ENCODE measurements at places on chromosomes 7 and 10.
A peak's percentile ranks its signal among the peaks of the same experiment; 100 is the strongest.

DNA sequence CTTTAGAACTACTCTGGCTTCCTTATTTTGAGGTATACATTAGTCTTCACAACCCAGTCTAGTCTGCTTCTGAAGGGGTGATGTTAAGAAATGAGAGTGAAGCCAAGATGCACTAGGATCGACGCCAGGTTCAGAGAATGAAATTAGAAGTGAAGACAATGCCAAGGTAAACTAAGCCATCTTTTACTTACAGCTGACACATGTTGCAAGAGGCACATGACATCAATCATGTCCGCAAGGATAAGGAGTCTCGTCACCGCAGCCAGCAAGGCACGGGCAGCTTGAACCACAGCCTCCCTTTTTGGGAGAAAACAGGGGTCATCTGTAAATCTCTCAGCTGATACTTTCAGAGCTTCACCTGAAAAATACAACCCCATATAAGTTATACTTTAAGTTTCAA lies 156.7 kb downstream of the CTNNA3 start:
- no peak for DNase-seq

DNA sequence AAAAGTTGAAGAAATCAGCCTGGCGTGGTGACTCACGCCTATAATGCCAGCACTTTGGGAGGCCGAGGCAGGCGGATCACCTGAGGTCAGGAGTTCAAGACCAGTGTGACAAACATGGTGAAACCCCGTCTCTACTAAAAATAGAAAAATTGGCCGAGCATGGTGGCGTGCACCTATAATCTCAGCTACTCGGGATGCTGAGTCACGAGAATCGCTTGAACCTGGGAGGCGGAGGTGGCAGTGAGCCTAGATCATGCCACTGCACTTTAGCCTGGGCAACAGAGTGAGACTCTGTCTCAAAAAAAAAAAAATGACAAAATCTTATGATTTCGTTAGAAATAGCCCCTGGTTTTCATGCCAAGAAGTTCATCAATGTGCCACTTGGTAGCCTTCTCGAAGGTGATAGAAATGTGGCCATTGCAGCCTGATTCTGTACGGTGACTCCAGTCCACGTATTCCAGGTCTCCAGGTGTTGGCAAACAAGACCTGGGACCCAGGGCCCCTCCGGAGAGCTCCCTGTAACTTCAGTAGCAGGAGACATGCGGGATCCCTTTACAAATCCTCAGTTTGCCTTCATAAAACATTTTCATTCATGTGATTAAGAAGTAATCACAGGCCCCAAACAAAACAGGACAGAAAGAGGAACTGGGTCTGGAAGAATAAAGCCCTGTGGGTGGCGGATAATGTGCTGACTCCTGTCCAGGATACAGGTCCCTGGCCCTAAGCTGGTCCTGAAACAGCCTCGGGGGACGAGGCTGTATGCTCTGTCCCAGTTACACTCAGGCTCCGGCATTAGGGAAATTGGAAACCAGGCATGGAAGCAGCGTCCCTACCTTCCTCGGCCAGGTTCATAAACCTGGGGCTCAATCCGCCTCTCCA lies 207.3 kb upstream of the SH2B2 start:
- DNase-seq = peak; percentile 31

DNA sequence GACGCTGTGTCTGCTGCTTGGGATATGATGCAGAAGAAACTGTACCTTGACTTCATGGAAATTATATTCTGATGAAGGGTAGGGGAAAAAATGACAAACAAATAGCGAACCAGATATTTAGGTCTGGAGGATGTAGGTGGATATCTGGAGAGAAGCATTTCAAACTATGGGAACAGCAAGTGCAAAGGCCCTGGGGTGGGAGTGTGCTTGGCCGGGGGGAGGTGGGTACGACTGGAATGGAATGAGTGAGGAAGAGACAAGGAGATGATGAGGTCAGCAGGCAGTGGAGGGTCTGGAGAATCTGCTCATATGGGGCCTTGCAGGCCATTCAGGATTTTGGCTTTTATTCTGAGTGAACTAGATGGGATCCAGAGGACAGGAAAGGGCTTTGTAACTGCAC lies 65.2 kb downstream of the TLL2 start:
- no peak for DNase-seq

DNA sequence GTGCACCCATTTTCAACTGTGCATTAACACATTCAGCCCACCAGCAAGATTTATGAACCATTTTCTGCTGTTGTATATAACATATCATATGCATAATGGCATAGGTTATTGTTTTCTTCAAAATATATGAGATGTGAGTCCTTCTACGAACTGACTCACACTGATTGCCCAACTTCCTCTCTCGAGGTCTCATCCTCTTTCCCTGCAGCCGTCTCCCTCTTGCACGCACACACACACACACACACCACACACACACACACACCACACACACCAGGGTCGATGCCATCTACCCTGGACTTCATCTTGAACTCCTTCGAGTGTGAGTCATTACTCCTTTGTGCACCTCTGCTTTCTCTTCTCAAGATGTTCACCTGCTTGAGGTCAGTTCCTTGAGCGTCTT lies 36.7 kb downstream of the EGFR start:
- DNase-seq = no peak

DNA sequence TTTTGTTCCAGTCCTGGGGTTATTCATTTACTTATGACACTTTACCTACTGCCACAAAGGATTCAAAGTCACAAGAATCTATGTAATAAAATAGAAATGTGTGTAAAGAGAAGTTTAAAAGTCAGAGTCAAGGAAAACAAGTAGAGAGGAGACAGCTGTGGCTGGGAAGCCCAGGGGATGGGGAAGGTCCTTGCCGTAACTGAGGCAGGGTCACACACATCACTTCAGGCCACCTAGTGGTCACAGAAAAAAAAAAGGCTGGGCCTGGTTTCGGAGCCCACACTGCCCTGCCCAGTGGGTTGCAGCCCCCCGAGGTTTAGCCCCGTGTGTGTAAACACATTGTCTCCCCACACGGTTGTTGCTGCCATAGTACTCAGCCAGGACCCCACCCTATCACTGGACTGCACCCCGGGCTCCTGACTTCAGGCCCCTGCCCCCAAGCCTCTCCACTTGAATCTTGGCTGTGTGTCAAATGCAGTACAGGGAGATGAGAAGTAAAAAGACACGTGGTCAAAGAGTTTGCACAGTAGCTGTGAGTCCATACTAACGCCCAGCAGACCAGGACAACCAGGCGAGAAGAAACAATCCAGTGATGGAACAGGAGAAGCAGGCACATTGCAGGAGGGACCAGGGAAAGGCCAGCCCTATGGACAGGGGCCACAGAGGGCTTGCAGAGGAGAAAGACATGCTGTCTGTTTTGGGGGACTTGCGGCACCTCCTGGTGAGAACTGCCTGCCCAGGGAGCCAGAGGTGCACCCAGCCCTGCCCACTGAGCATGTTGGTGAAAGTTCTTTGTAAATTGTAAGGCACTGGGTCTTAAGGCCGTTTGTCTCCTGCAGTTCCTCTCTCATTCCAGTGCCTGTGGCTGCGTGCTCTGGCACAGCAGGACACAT lies 91.4 kb upstream of the MACROH2A2 start:
- DNase-seq = no peak

- DNase-seq = no peak
Measured at GRCh38 chr7:1986366-1987083, 246.2 kb downstream of the MAD1L1 start.
